ENCODE measurements at places on chromosomes 7 and 10. TPM values are rescaled to one million over a fixed set of nuclear protein-coding genes. Genes with fewer than 3 reads are reported as not detected.

GRCh38 chr7:37703361-37703760 is 19.8 kb downstream of the GPR141 start:
- no peak for DNase-seq

CCM2 gene
- total RNA-seq: 47.5 TPM

- DNase-seq: no peak
Observed at GRCh38 chr7:45220846-45221618, 63.4 kb downstream of the RAMP3 start.

- DNase-seq: no peak
Observed at GRCh38 chr7:79091011-79091410, 362.5 kb downstream of the MAGI2 start.

FOXI2 gene
- not detected for total RNA-seq

DNA sequence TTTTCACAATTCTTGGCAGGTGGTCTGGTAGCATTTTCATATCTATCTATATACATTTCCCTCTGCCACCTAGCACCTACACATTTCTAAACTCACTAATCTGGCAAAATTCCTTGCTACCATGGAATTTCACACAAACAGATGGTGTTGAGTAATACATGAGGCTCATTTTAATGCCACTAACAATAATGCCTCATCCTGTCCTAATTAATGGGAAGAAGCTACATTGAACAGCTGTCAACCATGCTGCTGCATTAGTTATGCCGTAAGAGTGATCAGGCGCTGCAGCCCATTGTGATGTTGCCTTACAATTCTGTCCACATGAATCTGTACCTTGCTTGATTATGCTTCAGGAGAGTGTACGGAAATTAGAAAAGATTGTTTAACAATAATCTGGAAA is 23.2 kb downstream of the COL1A2 start:
- no peak for DNase-seq

SH2D4B gene
- not detected for total RNA-seq

CAMK2G gene
- total RNA-seq: 19.0 TPM

DNA sequence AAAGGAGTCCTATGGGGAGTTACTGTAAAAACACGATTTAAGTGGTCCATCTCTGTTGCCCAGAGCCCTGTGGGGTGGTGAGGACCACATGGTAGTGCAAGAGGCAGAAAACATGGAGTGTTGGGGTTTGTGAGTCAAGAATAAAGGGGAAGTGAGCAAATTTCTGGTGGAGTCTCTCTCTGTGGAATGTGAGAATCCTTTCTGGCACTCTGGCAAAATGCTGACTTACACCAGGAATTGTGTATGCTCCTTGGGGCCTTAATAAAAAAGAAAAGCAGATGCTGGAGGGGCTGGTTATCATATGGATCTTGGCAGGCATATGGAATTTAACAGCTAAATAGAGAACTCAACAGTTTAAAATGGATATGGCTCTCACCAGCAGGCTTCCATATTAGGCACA is 486.0 kb downstream of the TNS3 start:
- no peak for DNase-seq

DNA sequence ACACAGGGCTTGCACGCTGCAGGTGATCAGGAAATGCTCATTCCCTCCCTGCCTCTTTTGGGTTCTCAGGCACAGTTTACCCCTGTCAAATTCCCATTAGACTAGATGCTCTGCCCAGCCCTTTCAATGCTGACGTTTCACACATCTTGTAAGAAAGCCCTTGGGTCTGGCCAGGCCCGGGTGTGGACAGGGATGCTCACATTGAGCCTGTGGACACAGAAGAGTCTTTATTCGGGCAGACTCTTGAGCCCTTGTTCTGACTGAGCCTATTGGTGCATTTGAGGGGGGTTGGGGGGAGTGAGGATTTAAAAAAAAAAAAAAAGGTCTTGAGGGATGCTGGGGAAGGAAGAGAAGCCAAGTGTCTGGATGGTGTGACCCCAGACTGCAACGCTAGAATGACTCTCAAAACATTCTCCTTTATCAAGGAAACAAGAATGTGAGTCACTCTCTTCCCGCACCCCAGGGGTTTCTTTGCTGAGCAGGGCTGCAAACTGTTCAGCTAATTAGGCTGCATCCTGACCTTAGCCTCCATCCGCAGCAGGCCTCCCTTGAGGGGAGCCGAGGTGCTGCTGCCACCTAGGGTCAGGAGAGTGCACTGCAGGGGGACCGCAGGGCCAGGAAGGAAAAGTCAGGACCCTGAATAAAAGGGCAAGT is 53.6 kb upstream of the TMEM72 start:
- DNase-seq: peak; percentile 60
